Epithelial cell of proximal tubule (primary cell): ENCODE measurements at places on chromosomes 2 and 18. TPM values are rescaled to one million over a fixed set of nuclear protein-coding genes. Genes with fewer than 3 reads are reported as not detected.

GRCh38 chr18:22057908-22058527 is 111.4 kb upstream of the GATA6 start:
- no peak for DNase-seq

DNA sequence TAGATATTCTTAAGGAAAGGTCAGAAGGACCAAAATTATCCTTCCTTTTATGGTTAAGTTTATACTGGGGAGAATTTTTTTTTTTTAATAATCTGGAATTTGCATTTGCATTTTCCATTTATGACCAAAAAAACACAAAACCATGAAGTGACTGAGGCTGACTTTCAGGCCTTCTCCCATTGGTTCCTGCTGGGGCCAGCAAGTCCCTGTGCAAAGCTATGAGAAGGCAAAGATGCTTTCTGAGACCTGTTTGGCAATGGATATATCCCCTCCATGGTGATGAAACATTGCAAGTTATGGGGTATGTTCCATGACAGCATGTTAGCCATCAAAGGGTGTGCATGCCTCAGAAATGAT is 60.8 kb downstream of the KIAA2012 start:
- no peak for DNase-seq

DNA sequence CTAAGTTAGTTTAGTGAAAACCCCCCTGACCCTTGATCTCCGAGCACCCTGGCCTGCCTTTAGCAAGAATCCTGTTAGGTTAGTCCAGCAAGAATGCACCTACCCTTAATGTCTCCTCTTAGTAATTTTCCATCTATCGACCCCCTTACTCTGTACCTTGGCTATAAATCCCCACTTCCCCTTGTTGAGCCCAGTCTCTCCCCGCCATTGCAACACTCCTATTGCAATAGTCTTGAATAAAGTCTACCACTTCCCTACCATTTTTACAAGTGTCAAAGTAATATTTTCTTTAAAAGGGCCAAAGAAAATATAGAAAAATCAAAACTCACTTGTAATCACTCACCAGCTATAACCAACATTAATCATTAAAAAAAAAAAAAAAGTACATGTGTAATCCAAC is 4.2 kb upstream of the ZBTB7C start:
- DNase-seq, result no peak

GRCh38 chr18:54558609-54559585 is 32.1 kb upstream of the DYNAP start:
- DNase-seq, result no peak

- DNase-seq, result no peak
These were observed 158.9 kb upstream of the GLI2 start for GRCh38 chr2:120576509-120577474.

- DNase-seq, result no peak
These were observed 57.7 kb downstream of the ADNP2 start for GRCh38 chr18:80166725-80167124.

DNA sequence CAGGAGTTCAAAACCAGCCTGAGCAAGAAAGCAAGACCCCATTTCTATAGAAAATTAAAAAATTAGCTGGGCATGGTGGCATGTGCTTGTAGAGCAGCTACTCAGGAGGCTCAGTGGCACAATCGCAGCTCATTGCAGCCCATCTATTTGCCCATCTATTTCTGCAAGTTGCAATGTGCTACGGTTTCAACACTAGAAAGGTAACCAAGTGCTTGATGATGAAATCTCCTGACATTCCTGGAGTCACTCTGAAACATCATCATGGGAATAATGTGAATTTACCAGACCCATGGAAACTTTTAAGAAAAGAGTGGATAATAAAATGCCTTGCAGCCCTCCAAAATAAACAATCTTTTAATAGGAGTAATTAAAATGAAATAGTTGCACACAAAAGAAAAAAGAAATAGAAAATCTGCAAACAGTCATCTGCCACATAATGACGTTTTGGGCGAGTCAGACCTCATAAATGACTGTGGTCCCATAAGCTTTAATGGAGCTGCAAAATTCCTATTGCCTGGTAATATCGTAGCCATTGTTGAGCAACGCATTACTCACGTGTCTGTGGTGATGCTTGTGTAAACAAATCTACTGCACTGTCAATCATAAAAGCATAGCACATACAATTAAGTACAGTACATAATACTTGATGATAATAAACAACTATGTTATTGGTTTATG is 46.6 kb upstream of the AMMECR1L start:
- no peak for DNase-seq

DNA sequence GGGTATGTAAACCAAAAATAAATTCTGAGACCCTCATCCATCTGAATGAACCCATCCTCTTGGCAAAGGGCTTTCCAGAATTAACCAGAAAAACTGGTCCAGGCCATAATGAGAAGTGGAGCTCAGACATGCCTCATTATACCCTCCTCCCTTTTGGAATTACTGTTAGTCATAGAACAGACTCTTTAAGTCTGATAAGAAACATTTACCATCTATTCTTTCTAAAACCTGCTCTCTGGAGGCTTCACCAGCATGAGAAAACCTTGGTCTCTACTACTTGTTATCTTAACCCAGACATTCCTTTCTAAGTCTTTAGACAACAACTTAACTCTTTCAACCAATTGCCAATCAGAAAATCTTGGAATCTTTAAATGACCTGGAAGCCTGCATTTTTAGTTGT is 82.8 kb downstream of the QPCT start:
- no peak for DNase-seq

DNA sequence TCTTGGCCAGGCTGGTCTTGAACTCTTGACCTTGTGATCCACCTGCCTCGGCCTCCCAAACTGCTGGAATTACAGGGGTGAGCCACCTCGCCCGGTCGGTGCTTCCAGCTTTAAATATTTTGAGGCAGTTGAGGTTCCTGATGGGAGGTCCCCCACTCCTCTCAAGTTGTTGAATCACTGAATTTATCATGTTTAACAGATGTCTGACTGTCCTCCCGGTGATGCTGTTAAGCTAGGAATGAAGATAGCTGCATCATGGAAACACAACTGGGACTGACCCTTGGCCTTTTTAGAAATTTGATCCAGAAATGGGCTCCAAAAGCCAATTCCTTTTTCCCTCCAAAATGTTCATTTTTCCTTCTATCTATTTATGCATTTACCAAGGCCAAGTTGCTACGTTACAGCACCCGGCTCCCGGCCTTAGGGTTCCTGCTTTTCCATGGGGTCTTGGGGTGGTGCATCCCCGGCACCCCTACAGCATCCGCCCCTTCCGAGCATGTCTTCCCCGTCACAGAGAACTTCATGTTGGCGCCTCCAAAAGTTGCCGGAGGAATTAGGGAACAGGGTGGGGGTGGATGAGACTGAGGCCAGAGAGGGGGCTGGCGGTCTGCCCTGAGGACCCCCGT is 43.9 kb downstream of the PAX8 start:
- DNase-seq, result no peak

DNA sequence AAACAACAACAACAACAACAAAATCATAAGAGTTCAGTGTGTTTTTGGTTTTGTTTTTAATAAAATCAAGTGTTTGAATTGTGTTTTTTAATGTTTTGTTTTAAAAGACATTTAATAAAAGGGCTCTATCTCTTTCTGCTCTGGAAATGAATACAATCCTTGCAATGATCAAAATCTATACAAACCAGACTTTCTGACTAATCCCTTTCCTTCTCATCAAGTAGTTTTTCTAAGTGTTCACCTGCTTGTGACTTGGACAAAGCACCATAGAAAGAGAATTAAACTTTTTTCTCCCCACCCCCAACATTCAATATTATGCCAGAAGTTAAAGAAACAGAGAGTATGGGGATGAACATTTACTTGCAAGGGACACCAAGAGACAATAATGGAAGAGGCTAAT is 61.4 kb downstream of the KCTD18 start:
- no peak for DNase-seq

DNA sequence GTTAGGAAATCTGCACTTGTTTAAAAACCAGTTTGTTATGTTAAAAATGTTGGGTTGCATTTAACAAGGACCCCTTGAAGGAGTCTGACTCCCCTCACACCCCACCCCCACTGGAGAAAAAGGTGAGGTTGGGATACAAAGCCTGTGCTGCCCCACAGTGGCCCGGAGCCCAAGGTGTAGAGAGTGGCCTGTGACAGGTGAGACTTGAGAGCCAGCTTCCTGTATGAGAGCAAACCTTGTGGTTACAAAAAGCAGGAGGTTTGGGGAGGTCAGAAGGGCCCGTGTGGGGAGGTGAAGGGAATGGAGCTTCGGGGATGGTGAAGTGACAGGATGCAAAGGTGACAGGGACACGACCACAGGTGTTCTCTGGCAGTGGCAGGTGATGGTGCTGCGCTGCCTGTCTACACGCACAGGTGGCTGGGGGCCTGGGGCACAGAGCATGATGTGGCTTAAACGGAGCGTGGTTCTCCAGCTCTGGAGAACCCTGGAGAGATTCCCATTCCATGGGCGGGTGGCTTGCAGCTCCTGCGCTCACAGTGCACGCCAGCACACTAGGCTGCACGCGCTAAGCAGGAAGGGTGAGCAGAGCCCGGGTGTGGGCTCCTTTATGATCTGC is 29.0 kb downstream of the IMPA2 start:
- DNase-seq, result no peak

DNA sequence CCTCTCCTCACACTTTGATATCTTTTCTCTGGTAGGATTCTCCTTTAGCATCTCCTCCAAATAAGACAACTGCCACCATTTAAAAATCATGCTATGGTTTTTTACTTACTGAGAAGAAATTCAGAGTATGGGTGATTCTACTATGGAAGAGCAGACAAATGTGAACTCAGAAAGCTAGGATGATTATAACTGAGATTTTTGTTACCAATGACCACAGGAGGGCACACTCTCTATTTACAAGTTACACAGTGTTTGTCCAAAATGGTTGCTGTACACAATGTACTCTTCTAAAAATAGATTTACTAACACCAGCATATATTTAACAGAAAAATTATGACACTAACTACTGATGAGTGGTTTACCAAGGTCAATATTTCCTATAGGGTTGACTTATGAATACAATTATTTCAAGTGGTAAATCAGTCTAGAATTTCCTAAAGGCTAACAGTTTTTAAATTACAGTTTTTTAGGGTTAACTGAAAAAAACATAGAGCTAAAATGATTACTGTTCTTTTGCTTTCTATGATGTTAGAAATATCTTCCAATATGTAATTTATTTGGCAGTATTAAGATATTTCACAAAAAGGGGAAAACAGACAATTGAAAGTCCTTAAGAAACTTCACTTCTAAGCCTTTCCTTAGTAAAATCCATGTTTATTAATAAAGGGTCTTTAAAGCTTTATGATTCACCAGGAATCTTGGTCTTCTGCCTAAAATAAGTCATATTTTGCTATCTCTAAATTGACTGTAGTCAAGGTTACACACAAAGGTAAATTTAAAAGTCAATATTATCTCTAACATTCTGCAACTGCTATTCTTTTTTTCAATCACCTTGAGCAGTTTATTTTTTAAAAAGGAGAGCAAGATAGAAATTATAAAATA is 57.2 kb downstream of the MAP4K3 start:
- peak; percentile 33 for DNase-seq

DNA sequence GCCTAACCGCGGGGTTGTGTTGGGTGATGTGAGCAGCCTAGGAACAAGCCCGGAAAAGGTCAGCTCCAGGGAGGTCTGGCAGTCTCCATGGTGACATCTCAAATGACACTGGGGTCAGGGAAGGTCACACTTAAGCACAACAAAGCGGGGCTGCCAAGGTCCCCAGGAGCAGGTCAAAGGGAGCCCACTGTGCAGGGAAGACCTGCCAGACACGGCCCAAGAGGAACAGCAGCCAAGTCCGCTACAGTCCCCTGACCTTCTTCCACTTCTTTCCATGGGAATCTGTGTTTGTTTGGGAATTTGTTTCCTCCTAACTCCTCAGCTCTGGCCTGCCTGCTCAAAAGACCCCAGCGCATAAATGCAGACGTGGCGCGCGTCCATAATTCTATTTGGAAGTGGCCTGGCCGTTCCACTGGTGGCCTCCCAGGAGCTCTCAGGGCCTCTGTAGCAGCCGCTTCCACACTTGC is 232.1 kb upstream of the COPS8 start:
- DNase-seq, result no peak

- DNase-seq, result no peak
These were observed 153.4 kb downstream of the CAPN13 start for GRCh38 chr2:30653847-30654246.

- DNase-seq, result no peak
These were observed 226.4 kb upstream of the HS6ST1 start for GRCh38 chr2:128545085-128545484.

DNA sequence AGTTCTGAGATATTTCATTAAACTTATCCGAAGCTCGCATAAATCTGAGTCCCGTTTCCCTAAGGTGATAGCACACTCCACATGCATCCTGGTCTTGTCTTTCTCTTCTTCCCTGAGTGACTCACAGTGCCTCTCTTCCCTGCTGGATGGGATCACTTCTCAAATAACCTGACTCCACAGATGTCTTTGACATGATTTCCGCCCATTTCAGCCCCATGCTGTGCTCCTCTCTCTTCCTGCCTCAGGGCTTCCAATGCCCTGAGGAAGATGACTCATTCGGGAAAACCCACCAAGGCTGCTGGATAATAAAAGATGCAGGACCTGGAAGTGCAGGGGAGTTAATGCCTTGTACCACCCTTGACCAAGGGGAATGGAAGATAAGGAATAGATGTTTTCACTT is 441.7 kb upstream of the SOX11 start:
- no peak for DNase-seq

DNA sequence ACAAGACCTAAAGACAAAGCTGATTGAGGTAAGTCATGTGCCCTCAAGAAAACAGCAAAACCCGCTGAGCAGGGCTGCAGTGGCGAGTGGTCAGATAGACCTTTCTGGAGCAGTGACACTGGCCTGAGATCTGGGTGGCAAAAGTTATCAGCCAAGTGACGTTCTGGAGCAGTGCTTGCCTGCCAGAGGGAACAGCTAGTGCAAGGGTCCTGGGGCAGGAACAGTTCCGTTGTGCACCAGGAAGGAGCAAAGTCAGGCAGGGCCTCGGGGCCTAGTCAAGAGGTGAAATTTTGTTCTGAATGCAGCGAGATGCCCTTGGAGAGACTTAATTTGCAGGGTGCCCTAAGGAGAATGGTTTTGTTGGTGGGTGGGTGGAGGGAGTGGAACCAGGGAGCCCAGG is 67.0 kb downstream of the SH3BP4 start:
- DNase-seq, result no peak

Gene CRYGC
- not detected in 2 replicates for total RNA-seq

Gene PSTPIP2
- 7.2 and 11.0 TPM in 2 replicates for total RNA-seq

Gene RUFY4
- total RNA-seq, result not detected in 2 replicates

Gene SKA1
- total RNA-seq, result 23.9 and 34.2 TPM in 2 replicates

Gene ZNF514
- 4.1 and 5.2 TPM in 2 replicates for total RNA-seq
